ENCODE measurements at places on chromosomes 13 and 19.

DNA sequence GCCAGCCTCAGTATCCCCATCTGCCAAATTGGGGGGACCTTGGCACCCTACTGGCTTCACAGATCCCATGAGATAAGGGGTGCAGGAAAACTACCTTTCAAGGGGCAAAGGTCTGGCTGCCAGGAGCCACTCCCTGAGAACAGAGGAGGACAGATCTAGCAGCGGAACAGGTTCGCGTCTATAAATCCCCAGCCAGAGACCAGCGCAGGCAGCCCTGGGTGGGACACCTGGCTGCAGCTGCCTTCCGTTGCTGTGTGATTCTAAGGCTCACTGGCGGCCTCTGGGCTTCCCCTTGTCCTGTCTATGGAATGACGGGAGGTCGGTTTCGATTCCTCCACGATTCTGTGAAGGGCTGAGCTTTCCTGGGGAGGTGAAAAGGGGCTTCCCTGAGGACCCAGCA lies 7.3 kb downstream of the RELB start:
- DNase-seq, result no peak

DNA sequence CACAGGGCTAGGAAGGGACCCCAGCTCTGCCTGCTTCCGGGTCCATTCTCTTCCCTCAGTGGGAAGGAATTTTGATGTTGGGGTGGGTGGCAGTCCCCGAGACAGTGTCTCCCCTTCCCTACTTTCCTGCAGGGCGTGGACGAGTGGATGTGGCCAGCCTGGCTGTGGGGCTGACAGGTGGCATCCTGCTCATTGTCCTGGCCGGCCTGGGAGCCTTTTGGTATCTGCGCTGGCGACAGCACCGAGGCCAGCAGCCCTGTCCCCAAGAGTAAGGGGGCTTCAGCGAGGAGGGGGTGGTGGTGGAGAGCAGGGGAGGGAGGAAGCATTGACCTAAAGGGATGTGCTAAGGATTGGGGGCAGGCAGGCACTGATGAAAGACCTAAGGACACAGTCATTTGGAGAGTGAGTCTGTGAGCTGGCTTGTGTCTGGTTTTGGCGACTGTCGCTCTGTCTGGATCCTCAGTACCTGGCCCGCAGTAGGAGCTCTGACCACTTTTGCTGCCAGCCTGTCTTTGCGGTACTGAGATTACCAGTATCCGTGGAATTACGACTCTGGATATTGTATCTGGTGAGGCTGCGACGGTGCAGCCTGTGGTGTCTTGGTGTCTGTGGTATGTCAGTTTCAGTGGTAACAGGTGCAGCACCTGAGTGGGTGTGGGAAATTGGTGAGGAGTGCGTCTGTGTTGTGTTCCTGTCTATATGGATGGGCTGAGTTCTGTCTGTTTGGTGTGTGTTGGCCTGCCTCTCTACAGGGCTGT lies 2.4 kb upstream of the PRR12 start:
- no peak for DNase-seq

- no peak for DNase-seq
Measured at GRCh38 chr13:91704398-91704797, 306.0 kb downstream of the GPC5 start.

DNA sequence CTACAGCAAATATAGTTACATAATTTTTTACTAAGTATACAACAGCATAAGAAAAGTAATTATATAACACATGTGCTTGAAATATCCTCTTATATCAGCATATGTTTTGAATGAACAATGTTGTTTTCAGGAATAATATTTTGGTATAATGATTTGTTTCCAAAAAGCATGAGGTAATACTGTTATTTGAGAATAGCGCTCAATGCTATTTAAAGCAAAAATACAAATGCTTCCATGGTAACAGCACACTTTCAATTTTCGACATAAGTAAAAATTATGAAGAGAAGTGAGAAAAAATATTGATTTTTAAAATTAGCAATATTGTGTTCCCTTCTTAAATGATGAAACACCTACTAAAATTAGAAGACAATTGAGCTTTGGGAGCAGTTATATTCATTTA lies 715.9 kb upstream of the ATXN8OS start:
- DNase-seq, result no peak

- no peak for DNase-seq
Measured at GRCh38 chr19:13102666-13103580, at the start of gene LYL1. Gene LYL1, minus strand, starts transcription at chr19:13102858. Its CDS starts 1,687 bp downstream, at chr19:13101171.

- no peak for DNase-seq
Measured at GRCh38 chr19:1315470-1316166, 29.9 kb downstream of the EFNA2 start.

- DNase-seq, result no peak
Measured at GRCh38 chr19:28218728-28219127, 994.2 kb downstream of the UQCRFS1 start.

DNA sequence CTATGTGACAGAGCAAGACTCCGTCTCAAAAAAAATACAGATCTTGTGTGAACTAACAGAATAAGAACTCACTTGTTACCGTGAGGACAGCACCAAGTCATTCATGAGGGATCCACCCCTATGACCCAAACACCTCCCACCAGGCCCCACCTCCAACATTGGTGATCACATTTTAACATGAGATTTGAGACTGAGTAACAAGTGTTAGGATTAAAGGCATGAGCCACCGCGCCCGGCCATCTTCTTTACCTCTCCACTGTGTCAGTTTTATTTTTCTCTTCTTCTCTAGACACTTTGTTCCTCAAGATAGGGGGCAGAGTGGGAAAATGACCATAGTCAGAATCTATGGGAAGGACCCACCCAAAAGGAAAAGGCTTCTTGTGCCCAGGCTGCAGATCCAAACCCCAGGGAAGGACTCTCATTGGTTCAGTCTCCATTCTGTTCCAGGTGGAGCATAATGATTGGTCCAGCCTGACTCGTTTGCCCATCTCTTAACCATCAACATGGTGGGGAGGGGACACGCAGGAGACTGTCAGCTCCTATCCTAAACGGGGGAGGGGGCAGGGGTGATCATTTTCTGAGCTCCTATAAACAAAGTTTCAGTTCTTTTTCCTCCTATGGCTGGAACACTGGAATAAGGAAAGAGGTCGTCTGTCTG lies 1.3 kb upstream of the CALM3 start:
- no peak for DNase-seq

- no peak for DNase-seq
Measured at GRCh38 chr19:763869-764268, 13.0 kb downstream of the MISP start.

DNA sequence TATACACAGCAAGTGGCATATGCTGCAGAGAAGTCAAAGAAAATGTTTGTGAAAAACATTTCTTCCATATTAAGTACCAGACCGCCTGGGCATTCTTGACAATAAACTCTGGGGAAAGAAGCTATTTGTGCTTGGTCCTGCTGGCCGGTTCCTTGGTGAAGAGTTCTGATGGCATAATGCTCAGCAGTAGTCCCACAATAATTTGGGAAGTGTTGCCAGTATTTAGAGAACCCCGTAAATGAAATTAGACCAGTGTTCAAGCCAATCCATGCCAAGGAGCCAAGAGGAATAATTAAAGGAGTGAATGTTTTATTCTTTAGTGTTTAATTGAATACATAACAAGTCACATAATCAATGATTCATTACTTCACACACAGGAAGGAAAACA lies 6.3 kb downstream of the KCTD12 start:
- DNase-seq, result no peak

GRCh38 chr13:71831716-71832115 lies 35.3 kb downstream of the DACH1 start:
- DNase-seq, result no peak

GRCh38 chr13:40568246-40569023 lies 98.0 kb downstream of the FOXO1 start:
- DNase-seq, result no peak

DNA sequence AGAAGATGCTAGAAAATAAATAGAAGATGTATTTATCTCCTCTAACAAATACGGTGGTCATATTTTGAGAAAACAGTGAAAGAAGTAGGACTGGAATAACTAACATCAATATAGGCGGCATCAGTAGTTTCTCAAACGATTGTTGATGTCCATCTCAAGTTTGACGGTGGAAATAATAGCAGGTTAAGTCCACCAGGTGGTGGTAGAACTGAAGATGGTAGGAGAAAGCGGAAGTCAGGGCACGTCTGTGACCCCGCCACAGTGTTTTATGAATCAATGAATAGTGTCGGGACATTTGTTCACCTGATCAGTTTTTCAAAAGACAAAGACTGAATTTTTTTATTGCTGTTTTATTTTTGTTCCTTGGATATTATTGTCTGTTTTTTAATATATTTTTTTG lies 706.4 kb upstream of the SLC10A2 start:
- DNase-seq, result no peak

- DNase-seq, result no peak
Measured at GRCh38 chr19:33304371-33304759, 2.0 kb upstream of the CEBPA start.

DNA sequence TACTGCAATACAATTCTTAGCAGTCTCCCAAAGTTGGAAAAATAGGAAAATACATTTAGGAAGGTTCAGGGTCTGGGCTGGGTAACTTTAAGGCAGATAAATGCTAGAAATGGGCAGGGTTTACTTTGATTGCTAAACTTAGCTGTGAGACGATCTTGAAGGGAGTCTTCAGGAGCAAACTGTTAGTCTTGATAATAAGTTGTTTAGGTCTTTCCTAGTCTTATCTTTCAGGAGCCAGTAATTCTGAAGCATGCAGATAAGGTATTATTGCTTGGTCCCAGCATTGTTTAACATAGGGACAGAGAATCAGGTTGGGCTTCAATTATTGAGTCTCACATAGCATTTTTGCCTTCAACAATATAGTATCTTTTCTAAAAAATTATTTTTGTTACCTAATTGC lies 262.4 kb upstream of the MIR17HG start:
- DNase-seq, result no peak

- no peak for DNase-seq
Measured at GRCh38 chr19:29090783-29091526, 122.0 kb downstream of the UQCRFS1 start.

- no peak for DNase-seq
Measured at GRCh38 chr13:98175823-98176222, 1.2 kb downstream of the RNF113B start.

DNA sequence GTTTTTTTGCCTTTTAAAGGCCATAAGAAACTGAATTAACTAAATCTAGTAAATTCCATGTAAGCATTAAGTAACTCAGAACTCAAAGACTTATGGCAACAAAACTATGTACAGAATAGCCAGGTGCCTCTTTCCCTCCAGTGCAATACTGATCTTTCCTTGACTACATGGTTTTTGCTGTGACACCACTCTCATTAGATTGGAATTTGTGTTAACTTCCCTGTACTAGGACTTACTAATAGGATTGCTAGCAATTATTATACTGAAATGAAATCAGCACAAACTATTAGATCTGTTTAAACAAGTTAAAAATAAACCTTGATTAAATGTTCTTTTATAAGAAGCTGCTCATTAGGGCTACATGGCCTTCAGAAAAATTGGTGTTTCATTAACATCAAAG lies 96.3 kb downstream of the DACH1 start:
- no peak for DNase-seq

DNA sequence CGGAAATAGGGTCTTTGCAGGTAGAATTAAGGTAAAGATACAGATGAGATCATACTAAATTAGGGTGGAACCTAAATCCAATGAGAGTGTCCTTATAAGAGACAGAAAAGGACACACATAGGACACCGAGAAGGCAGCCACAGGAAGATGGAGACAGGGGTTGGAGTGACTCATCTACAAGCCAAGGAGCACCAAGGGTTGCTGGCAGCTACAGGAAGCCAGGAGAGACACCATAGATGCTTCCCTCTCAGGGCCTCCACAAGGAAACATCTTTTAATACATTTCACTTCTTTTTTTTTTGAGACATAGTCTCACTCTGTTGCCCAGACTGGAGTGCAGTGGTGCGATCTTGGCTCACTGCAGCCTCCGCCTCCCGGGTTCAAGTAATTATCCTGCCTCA lies 10.1 kb downstream of the TMEM143 start:
- DNase-seq, result no peak

DNA sequence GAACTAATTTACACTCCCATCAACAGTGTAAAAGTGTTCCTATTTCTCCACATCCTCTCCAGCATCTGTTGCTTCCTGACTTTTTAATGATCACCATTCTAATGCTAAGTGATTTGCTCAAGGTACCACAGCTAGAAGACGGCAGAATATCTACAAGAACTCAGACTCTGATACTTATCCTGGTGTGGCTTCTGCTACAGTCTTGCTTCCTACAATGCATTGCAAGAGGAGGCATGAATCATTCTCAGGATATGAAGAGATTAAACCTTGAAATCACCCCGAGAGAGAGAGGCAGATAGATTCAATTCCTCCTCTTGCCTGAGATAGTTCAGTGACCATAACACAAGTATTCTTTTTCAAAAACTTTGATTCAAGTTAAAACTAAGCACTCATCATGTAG lies 306.4 kb downstream of the TBC1D4 start:
- no peak for DNase-seq

GRCh38 chr13:78586706-78587105 lies 16.6 kb downstream of the POU4F1 start:
- DNase-seq, result no peak

DNA sequence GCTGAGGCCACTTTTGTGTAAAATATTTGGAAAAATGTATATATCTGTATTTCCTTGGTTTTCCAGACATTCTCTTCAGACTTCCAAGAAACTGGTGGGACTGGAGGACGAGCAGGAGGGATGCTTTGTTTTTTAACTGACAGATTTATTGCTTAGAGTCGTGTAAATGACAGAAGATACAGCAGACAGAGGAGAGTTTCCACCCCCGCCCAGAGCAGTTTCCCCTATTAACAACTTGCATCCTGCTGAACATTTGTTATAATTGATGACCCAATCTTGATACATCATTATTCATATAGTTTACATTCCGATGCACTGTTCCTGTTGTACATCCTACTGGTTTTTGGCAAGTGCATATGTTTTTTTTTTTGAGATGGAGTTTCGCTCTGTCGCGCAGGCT lies 7.1 kb upstream of the DOCK6 start:
- no peak for DNase-seq

- no peak for DNase-seq
Measured at GRCh38 chr13:74444864-74445479, 310.8 kb upstream of the KLF12 start.

DNA sequence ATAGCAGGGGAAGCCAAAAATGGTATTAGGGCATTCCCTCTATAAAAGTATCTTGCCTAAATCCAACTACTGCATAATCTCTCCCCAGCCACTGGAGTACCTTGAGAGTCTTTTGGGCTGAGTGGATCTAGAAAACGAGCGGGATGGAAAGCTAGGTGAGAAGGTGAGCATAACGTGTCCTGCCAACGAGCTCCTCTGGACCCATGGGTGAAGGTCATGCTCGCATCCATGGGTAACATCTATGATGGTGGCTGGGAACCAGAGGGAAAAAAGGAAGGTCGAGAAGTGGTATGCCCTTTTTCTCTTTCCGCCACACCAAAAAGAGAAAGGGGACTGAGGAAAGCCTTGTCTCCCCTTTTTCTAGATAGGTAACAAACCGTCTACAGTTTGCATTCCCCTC lies 63.0 kb downstream of the ZNF208 start:
- DNase-seq, result no peak

DNA sequence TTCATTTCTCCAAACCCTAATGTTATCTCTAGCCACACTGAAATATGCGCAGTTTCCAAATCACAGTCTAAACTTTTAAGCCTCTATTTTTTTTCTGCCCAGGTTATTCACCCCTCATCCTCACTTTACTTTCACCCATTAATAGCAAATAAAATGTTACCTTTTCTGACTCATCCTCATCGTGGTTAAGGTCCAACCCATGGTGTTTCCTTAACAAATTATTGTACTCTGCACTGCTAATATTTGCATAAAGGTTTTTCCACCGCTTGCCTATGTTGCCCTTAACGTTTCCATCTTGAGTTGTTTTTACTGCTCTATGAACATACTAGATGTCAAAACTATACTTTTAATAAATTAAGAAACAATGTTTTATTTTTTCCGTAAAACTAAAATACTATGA lies 780.9 kb upstream of the KLHL1 start:
- DNase-seq, result no peak
